Adrenal gland (tissue), 19 donors: ENCODE measurements at places on chromosomes 5 and 9. TPM values are rescaled to one million over a fixed set of nuclear protein-coding genes. Genes with fewer than 3 reads are reported as not detected.
A peak's percentile ranks its signal among the peaks of the same experiment; 100 is the strongest.

DNA sequence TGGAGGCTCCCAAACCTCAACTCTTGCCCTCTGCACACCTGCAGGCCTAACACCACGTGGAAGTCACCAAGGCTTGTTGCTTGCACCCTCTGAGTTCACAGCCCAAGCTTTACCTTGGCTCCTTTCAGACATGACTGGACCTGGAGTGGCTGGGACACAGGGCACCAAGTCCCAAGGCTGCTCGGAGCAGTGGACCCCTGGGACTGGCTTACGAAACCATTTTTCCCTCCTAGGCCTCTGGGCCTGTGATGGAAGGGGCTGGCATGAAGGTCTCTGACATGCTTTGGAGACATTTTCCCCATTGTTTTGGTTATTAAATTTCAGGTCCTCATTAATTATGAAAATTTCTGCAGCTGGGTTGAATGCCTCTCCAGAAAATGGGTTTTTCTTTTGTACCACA lies 994.4 kb upstream of the NUDT12 start:
- no peaks in the 10 kb centered on the region for H3K4me1 ChIP-seq
- H3K4me3 ChIP-seq = no peak overlapping the region
- H3K27me3 ChIP-seq = no peaks in the 10 kb centered on the region
- no peak overlapping the region for H3K27ac ChIP-seq

GRCh38 chr9:94971378-94972131 lies 245.1 kb downstream of the AOPEP start:
- H3K27ac ChIP-seq = no peak overlapping the region
- no peaks in the 10 kb centered on the region for H3K4me1 ChIP-seq
- H3K4me3 ChIP-seq = no peak overlapping the region

The PRDM9 gene
- not detected for total RNA-seq

The EPB41L4A gene
- total RNA-seq = 6.4 TPM

DNA sequence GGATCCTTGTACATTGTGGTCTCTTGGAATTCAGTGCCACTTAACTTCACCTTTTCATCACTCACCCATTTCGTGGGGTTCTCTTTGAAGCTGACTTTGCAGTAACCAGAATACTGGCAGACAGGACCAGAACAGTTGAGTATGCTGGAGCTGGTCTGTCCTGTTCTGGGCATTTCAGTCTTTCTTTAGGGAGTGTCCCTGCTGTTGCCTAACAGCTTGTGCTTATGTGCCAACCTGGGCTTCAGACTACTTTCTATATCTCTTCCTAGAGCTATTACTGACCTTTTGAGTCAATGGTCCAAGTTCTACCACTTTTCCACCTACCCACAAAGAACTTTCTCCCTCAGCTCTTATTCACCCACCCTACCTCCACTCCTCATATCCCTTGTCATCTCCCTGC lies 10.0 kb upstream of the INSL6 start:
- H3K27me3 ChIP-seq = no peaks in the 10 kb centered on the region
- no peak overlapping the region for H3K27ac ChIP-seq
- H3K36me3 ChIP-seq = no peaks in the 10 kb centered on the region
- DNase-seq = no peak
- no peaks in the 10 kb centered on the region for H3K4me1 ChIP-seq

DNA sequence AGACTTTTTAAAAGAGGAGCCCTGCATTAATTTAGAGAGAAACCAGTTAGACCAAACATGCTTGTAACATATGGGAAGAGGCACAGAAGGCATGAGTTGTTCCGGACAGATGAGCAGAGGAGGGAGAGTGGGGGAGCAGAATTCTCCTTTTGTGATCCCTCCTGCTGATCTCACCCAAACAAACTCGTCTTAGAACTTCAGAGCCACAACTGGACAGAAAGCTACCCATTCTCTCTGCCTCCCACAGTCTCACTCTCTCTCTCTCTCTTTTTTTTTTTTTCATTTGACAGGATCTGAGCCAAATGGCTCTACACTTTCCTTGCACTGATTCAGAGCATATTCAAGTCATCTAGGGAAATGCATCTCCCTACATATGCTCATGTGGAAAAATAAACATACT lies 196.0 kb upstream of the PAPPA start:
- H3K27ac ChIP-seq = no peak overlapping the region
- no peak for DNase-seq
- H3K27me3 ChIP-seq = no peaks in the 10 kb centered on the region
- no peak overlapping the region for H3K4me3 ChIP-seq

DNA sequence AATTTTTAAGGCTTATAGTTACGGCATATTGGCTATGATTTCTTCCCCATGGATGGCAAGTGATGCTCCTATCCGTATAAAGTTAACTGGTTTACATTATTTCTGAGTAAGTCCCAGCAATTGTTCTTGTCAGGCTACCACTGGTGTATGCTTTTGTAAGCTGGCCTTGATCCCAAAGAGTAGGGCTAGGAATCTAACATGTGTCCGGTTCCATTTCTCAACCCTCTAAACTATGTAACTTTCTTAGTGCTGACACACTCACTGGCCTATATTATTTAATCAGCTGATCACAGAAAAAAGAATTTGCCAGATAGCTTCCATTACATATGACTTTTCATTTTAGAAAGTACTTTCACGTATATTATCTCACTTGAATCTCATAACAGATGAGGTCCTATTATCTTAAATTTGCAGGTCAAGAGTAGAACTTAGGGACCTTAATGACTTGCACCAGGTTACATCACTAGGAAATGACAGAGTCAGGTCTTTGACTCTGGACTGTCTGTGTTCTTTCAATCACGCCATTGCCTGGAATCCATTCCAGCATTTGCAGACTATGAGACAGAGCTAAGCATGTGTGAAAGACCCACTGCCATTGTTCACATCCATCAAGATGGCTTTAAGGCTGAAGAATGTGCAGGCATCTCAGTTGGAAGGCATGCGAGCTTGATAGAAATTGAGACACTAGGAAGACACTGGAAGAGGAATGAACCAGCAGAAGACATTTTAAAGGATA lies 362.9 kb downstream of the ARRDC3 start:
- H3K36me3 ChIP-seq = no peaks in the 10 kb centered on the region
- H3K4me1 ChIP-seq = peaks cover 67% of the 10 kb centered on the region
- no peak for DNase-seq
- H3K4me3 ChIP-seq = no peak overlapping the region
- no peaks in the 10 kb centered on the region for H3K27me3 ChIP-seq

- H3K4me1 ChIP-seq = no peaks in the 10 kb centered on the region
- no peak overlapping the region for H3K27ac ChIP-seq
- H3K36me3 ChIP-seq = no peaks in the 10 kb centered on the region
- no peaks in the 10 kb centered on the region for H3K27me3 ChIP-seq
- H3K4me3 ChIP-seq = no peak overlapping the region
Observed at GRCh38 chr9:13878241-13878711, 435.7 kb downstream of the NFIB start.

The IFNA13 gene
- total RNA-seq = not detected

GRCh38 chr5:132012371-132013005 lies 1.0 kb upstream of the ACSL6 start:
- no peaks in the 10 kb centered on the region for H3K27me3 ChIP-seq
- peaks cover 5% of the 10 kb centered on the region for H3K4me1 ChIP-seq
- H3K4me3 ChIP-seq = no peak overlapping the region
- no peaks in the 10 kb centered on the region for H3K36me3 ChIP-seq
- H3K27ac ChIP-seq = no peak overlapping the region
- DNase-seq = peak; percentile 50

The HOMER1 gene
- 0.55 TPM for total RNA-seq

GRCh38 chr5:5374009-5374715 lies 48.3 kb upstream of the ICE1 start:
- no peak for DNase-seq
- no peak overlapping the region for H3K4me3 ChIP-seq
- H3K27me3 ChIP-seq = no peaks in the 10 kb centered on the region
- H3K27ac ChIP-seq = no peak overlapping the region

The DOCK2 gene
- total RNA-seq = 37.4 TPM

The ORM2 gene
- 1.8 TPM for total RNA-seq

The CER1 gene
- not detected for total RNA-seq

DNA sequence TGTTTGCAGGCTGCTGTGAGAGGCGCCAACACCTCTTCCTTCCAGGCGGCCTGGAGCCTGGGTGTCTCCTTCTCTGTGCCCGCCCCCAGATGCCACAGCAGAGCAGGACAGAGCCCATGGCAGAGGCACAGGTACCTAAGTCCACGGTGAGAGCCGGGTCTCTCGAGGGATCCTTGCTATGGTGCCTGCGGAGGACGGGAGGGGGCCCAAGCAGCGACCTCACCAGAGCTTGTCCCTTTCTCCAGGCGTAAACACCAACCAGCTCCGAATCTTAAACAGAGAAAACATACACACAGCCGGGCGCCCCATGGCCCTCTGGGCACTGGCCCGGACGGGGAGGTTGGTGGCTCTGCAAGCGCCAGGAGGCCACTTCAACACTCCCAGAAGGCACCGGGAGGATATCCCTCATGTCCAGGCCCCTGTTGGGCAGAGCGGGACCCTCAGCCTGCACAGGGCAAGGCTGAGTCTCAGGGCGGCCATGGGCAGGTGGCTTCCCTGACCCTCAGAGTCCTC lies 11.8 kb downstream of the CCDC187 start:
- no peak for DNase-seq
- H3K4me1 ChIP-seq = no peaks in the 10 kb centered on the region
- H3K4me3 ChIP-seq = no peak overlapping the region
- H3K36me3 ChIP-seq = no peaks in the 10 kb centered on the region
- H3K27me3 ChIP-seq = peaks cover 10% of the 10 kb centered on the region
- H3K27ac ChIP-seq = no peak overlapping the region

- no peak for DNase-seq
- H3K4me1 ChIP-seq = no peaks in the 10 kb centered on the region
- H3K27ac ChIP-seq = no peak overlapping the region
- H3K27me3 ChIP-seq = no peaks in the 10 kb centered on the region
Observed at GRCh38 chr9:119050281-119050680, 319.0 kb downstream of the BRINP1 start.

The FOXD4L3 gene
- not detected for total RNA-seq

- no peak for DNase-seq
- no peak overlapping the region for H3K27ac ChIP-seq
- H3K4me3 ChIP-seq = no peak overlapping the region
- H3K27me3 ChIP-seq = no peaks in the 10 kb centered on the region
- H3K36me3 ChIP-seq = no peaks in the 10 kb centered on the region
Observed at GRCh38 chr9:123550797-123551196, 194.8 kb downstream of the CRB2 start.

The CSF2 gene
- not detected for total RNA-seq

DNA sequence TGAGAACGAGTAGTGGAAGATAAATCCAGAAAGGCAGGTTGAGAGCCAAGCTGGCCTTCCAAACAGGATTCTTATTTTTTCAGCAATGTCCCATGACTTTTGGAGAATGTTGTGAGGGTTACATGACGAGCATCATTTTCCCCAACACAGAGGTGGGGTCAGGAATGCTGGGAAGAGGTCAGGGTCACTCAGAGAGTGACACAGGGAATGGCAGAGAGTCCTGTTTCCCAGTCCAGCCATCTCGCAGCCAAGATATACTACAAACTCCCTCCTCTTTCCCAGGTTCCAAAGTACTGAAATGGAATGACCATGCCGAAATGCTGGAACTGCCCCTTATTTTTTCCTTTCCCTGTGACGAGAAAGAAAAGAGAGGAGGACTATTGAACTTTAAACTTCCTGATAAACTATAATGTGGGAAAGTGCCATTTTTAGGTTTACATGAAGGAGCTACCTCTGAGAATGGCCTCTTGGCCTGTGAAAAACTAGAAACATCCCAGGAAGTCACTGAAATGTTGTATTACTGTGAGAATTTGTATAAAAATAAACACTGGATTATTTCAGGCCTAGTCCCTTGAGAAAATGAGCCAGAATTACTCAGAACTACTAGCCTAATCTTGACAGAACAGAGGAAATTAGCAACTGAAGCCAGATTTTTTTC lies 420.4 kb downstream of the CETN3 start:
- no peak overlapping the region for H3K27ac ChIP-seq
- H3K4me1 ChIP-seq = no peaks in the 10 kb centered on the region
- H3K4me3 ChIP-seq = no peak overlapping the region

The SLC6A18 gene
- not detected for total RNA-seq

GRCh38 chr9:25225938-25226760 lies 452.1 kb downstream of the TUSC1 start:
- no peak overlapping the region for H3K4me3 ChIP-seq
- H3K4me1 ChIP-seq = no peaks in the 10 kb centered on the region
- H3K27me3 ChIP-seq = no peaks in the 10 kb centered on the region

GRCh38 chr5:106755789-106756188 lies 914.9 kb downstream of the EFNA5 start:
- no peak for DNase-seq
- no peak overlapping the region for H3K27ac ChIP-seq
- H3K4me1 ChIP-seq = no peaks in the 10 kb centered on the region
- H3K27me3 ChIP-seq = no peaks in the 10 kb centered on the region
- no peak overlapping the region for H3K4me3 ChIP-seq

The PRRX2 gene
- 2.7 TPM for total RNA-seq

The TMOD1 gene
- total RNA-seq = 60.2 TPM

GRCh38 chr5:57298985-57299491 lies 125.2 kb downstream of the GPBP1 start:
- H3K4me1 ChIP-seq = peaks cover 6% of the 10 kb centered on the region
- no peaks in the 10 kb centered on the region for H3K36me3 ChIP-seq
- DNase-seq = peak; percentile 36
- H3K27ac ChIP-seq = no peak overlapping the region
- H3K27me3 ChIP-seq = no peaks in the 10 kb centered on the region

GRCh38 chr9:138028596-138028995 lies 151.0 kb downstream of the CACNA1B start:
- H3K27ac ChIP-seq = no peak overlapping the region
- no peak overlapping the region for H3K4me3 ChIP-seq
- peaks cover 28% of the 10 kb centered on the region for H3K27me3 ChIP-seq

The CD14 gene
- total RNA-seq = 416 TPM

- H3K27me3 ChIP-seq = peaks cover 4% of the 10 kb centered on the region
- peak; percentile 89 for DNase-seq
- no peaks in the 10 kb centered on the region for H3K36me3 ChIP-seq
- H3K27ac ChIP-seq = peak overlapping the region; percentile 82
- no peaks in the 10 kb centered on the region for H3K4me1 ChIP-seq
- peak overlapping the region; percentile 49 for H3K4me3 ChIP-seq
Observed at GRCh38 chr5:42950456-42951292, 89.4 kb downstream of the ANXA2R start.

DNA sequence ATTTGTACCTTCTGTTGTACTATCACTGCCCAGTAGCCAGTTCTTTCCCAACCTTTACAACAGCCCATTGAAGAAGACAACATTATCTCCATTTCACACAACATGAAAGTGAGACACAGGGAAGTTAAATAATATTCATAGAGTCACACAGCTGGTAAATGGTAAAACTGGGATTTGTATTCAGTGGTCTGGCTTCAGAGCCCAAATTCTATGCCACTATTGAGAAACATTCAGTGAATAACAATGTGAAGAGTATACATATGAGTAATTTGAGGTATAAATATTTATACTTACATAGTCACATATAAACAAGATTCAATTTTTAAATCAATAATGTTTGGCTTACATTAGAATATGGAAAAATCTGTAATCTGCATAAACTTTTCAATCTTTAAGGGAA lies 13.8 kb downstream of the SMIM15 start:
- no peaks in the 10 kb centered on the region for H3K27me3 ChIP-seq
- H3K4me1 ChIP-seq = no peaks in the 10 kb centered on the region
- H3K4me3 ChIP-seq = no peak overlapping the region
- H3K36me3 ChIP-seq = no peaks in the 10 kb centered on the region
- DNase-seq = no peak

The CAPSL gene
- total RNA-seq = not detected

The ADAMTS2 gene
- total RNA-seq = 4.3 TPM

GRCh38 chr5:58046371-58046770 lies 413.5 kb downstream of the PLK2 start:
- H3K4me1 ChIP-seq = no peaks in the 10 kb centered on the region
- no peaks in the 10 kb centered on the region for H3K27me3 ChIP-seq
- H3K27ac ChIP-seq = no peak overlapping the region
- DNase-seq = no peak

The ROPN1L gene
- 0.39 TPM for total RNA-seq
